Spinal cord (tissue), 10 donors: ENCODE measurements at places on chromosomes 5 and 9.

GRCh38 chr5:76733049-76733417 lies 17.1 kb downstream of the F2R start:
- DNase-seq = no peak

- no peak for DNase-seq
Observed at GRCh38 chr5:4815002-4815401, 325.1 kb upstream of the ADAMTS16 start.

- no peak for DNase-seq
Observed at GRCh38 chr9:7819984-7820383, 20.4 kb upstream of the DMAC1 start.

GRCh38 chr9:91855196-91855595 lies 94.8 kb downstream of the ROR2 start:
- DNase-seq = no peak

DNA sequence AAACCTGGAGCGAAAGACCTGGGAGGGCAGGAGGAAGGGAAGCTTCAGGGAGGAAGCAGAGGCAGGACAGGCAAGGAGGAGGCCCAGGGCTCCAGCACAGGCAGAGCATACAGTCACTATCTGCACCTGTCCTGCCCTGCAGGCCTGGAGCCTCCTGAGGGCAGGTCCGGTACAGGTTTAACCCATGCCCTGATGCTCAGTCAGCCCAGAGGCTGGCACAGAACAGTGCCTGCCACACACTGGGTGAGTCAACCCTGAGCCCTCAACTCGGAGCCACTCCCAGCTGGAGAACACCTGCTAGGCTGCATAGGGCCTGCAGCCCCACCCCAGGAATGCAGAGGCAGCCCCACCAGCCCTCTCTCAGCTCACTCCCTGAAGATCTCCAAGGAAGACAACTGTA lies 161.5 kb upstream of the PHYKPL start:
- no peak for DNase-seq

GRCh38 chr5:111374380-111374779 lies 138.0 kb downstream of the STARD4 start:
- DNase-seq = no peak

DNA sequence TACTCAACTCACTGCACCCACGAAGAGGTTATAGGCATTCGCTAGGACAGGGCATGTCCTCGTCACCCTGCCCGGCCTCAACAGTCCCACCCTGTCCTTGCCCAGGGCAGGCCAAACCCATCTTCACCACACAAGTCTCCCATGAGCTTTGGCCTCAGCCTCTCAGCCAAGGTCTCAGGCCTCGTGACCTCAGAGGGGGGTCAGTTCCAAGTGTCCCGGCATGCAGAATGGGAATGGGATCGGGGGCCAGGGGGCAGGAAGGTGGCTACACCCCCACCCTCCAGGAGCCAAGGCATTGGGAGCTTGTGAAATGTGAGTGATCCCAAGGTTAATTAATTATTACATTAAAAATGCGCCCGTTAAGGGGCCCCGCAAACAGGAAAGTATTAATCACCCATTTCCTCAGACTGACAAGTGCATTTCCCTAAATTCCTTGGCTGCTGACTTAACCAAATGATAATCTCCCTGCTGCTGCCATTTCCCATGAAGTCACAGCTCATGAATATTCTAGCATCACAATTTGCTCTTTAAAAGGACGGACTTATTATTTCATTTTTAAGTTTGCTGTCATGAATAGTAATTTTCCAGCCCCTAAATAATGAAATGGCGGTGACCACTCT lies 8.0 kb upstream of the UBAC1 start:
- DNase-seq = no peak

- DNase-seq = no peak
Observed at GRCh38 chr9:13580760-13581159, 301.3 kb upstream of the MPDZ start.

DNA sequence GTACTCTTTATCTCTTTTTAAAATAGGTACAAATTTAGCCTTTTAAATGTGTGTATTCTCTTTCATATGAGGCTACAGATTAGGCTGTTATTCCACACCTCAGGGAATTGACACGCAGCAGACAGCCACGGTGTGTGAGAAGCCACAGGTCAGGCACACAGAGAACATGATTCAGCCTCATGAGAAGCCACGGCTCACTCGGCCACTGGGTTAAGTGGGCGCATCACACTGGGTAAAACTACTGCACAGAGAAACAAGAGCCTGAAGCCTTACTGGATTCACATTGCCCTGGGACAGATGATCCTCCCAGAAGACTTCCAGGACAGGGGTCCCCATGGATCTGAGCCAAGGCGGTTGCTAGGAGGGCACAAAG lies 28.2 kb downstream of the LPCAT1 start:
- DNase-seq = no peak

DNA sequence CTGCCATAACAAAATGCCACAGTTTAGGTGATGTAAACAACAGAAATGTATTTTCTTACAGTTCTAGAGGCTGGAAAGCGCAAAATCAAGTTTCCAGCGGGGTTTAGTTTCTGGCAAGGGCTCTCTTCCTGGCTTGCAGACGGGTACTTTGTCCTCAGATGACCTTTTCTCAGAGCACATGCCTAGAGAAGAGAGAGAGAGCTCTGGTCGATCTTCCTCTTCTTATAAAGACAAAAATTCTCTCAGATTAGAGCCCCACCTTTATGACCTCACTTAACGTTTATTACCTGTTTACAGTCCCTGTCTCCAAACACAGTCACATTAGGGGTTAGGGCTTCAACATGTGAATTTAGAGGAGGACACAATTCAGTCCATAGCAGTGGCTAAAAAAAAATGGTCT lies 119.7 kb downstream of the CETN3 start:
- DNase-seq = no peak

DNA sequence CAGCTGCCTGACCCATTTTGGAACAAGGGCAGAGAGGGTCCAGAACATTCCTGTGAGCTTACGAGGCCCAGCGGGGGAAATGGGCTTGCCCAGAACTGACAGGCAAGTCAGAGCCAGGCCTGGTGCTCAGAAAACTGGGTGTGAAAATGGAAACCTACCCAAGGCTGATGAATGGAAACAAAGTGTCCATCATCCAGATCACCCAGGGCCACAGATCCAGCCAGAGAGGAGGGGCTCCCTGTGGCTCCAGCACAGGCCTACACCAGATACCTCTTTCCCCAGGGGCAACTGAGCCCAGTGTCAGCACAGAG lies 3.1 kb downstream of the CLTB start:
- peak; percentile 36 for DNase-seq

- DNase-seq = peak; percentile 50
Observed at GRCh38 chr5:126490167-126490940, 67.1 kb downstream of the GRAMD2B start.

DNA sequence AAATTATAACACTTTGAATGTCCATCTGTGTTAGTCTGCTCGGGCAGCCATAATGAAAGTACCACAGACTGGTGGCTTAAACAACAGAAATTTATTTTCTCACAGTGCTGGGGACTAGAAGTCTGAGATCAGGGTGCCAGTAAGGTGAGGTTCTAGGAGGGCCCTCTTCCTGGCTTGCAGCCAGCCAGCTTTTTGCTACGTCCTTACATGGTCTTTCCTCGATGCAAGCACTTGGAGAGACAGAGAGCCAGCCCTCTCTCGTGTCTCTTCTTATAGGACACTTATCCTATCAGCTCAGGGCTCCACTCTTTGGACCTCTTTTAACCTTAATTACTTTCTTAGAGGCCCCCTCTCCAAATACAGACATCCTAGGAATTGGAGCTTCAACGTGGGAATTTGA lies 351.8 kb downstream of the SPOCK1 start:
- no peak for DNase-seq

GRCh38 chr5:16932401-16932800 lies 3.7 kb downstream of the MYO10 start:
- DNase-seq = no peak

DNA sequence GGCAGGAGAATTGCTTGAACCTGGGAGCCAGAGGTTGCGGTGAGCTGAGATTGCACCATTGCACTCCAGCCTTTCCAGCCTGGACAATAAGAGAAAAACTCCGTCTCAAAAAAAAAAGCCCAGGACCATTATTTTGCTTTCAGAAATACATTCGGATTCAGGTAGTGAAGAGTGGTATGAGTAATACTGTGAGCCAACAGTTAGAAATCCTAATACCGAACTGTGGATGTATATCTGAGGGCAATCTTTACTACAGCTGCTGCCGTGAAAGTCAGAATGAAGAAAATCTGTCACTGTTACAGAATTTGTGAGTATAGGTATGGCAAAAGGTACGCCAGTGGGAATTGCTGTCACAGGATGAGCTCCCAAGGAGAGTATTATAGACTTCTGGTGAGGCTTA lies 3.4 kb upstream of the CDK7 start:
- DNase-seq = no peak

- no peak for DNase-seq
Observed at GRCh38 chr9:97993000-97993399, 9.9 kb downstream of the ANP32B start.

DNA sequence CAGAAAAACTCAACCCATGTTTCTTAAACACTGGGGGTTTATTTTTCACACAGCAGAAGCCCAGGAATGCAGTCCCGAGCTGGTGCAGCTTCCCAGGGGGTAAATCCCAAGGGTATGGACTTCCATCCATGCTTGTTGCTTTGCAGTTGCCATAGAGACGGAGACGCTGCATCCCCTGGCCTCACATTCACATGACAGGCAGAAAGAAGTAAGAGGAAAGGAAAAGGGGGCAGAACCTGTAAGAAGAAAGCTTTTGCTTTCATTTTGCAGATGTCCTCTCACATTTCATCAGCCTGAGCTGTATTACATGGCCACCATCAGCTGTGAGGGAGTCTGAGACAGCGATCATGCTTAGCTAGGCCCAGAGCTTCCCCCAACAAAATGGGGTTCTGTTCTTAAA lies 321.0 kb downstream of the AGTPBP1 start:
- no peak for DNase-seq

GRCh38 chr9:5518171-5518936 lies 8.0 kb downstream of the PDCD1LG2 start:
- no peak for DNase-seq

- no peak for DNase-seq
Observed at GRCh38 chr5:66963559-66963971, 233.0 kb downstream of the CD180 start.

- no peak for DNase-seq
Observed at GRCh38 chr9:130382096-130382495, 62.7 kb upstream of the ASS1 start.

- DNase-seq = no peak
Observed at GRCh38 chr5:73550016-73550415, 15.4 kb downstream of the ANKRA2 start.

GRCh38 chr5:154669402-154669801 lies 85.8 kb upstream of the LARP1 start:
- DNase-seq = no peak

GRCh38 chr9:91902475-91903125 lies 47.4 kb downstream of the ROR2 start:
- DNase-seq = no peak

- no peak for DNase-seq
Observed at GRCh38 chr5:15763754-15764153, 263.8 kb downstream of the FBXL7 start.

DNA sequence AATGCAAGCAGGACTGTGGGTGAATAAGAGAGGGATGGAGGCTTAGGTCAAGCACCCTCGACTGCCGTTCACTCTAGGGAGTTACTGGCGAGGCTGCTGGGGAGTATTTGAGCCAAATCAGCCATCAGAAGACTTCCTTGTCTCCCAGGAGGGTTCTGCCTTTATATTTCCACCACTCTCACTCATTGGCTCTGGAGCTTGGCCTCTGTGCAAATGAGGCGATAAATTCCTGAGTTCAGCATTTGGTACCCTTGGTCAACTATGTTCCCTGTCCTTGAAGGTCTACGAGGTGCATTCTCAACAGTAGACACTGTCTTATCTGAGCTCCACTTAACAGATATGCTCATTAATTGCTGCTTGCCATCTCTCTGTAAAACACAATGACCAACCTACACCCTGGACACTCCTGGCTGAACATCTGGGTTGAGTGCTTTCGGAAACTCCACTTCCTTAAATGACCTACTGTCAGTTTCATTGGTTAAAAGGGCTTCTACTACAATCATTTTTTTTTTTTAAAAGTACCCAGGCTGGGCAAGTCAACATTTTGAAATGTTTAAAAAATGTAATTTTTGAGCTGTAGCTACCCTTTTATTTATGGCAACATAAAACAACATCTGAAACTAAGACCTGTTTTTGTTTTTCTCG lies 153.2 kb downstream of the NTRK2 start:
- DNase-seq = no peak

DNA sequence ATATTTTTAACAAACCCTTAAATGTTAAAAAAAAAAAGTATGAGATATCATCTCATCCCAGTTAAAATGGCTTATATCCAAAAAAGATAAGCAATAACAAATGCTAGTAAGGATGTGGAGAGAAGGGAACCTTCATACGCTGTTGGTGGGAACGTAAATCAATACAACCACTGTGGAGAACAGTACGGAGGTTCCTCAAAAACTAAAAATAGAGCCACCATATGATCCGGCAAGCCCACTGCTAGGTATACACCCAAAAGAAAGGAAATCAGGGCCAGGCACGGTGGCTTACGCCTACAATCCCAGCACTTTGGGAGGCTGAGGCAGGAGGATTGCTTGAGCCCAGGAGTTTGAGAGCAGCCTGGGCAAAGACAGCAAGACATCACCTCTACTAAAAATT lies 3.0 kb downstream of the MTMR12 start:
- no peak for DNase-seq

DNA sequence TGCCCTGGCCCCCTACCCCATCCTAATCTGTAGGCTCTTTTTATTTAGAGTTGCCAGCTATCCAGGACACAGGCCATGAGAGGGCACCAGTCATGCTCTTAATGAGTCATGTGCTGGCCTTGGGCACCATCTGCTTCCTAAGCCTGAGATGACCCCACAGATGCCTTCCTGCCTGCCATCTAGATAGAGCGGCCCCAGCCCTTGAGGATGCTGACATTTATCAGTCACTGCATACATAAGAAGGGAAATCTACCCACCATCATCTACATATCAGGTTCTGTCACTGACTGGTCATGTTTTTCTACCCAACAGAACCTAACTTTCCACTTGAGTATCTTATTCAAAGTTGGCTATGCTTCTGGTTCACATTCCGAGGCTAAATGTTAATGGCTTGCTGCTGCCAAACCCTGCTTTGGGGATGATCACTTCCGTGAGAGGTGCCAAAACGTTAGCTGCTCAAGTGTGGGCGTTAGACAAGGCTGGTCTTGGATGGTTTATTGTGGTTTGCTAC lies 49.9 kb upstream of the TTC23L start:
- no peak for DNase-seq

GRCh38 chr5:107321906-107322305 lies 348.8 kb downstream of the EFNA5 start:
- no peak for DNase-seq
